Spinal cord (tissue), 10 donors: ENCODE measurements at places on chromosomes 2 and 18. TPM values are rescaled to one million over a fixed set of nuclear protein-coding genes. Genes with fewer than 3 reads are reported as not detected.

DNA sequence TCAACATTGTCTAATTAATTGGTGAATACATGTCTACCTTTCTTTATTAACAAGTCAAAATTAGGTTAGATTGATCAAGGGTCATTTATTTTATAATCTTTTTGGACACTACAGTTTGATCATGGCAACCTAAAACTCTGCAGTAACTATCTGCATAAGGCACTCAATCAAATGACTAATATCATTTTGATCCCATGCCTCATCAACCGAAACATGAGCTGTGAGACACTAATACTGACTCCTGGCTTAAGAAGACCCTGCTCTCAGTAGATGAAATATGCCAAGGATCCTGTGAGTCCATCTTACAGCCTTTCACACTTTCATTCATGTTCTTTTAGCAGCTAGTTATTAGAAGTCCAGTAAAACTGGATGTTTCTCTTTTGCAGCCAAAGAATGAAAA lies 169.4 kb upstream of the CAVIN2 start:
- no peak for DNase-seq

- DNase-seq = no peak
These were observed 2.7 kb downstream of the CCDC88A start for GRCh38 chr2:55416786-55417568.

- DNase-seq = no peak
These were observed 11.9 kb downstream of the SDC1 start for GRCh38 chr2:20212871-20213503.

GRCh38 chr18:36017232-36017631 lies 44.8 kb downstream of the RMP24 start:
- no peak for DNase-seq

CLEC4F gene
- not detected for total RNA-seq

TFPI gene
- total RNA-seq = 94.6 TPM

GRCh38 chr2:36594849-36595248 lies 3.1 kb downstream of the FEZ2 start:
- no peak for DNase-seq

DNA sequence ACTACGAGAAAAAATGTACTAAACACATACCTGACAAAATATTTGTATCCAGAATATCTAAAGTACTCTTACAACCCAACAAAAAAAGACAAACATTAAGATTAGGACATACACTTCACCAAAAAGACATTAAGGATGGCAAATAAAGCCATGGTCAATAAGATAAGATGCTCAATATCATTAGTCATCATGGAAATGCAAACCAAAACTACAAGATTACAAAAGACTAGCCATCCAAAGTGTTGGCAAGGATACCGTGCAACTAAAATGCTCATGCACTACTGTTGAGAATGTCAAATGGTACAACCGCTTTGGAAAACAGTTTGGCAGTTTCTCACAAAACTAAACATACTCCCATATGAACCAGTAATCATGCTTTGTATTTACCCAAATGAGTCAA lies 29.7 kb downstream of the MAP3K2 start:
- no peak for DNase-seq

BBS5 gene
- 16.9 TPM for total RNA-seq

DNA sequence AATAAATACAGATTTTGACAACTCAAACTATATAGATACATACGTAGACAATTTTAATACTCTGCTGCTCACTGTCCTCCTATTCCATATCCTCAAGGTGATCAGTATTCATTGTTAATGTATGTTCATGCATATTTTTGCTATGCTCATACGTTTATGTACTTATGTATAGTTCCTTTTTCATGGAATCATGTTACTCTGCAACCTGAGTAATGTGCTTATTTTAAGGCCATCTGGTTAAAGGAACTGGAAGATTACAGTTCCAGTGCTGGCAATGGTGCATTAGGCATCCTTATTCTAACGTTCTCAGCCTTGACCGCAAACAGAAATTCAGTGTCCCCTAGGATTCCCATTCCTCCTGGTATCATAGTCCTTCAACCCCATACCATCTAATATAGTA lies 385.0 kb upstream of the TNP1 start:
- no peak for DNase-seq

- DNase-seq = no peak
These were observed 6.4 kb upstream of the TNS1 start for GRCh38 chr2:218009231-218009630.

FBXO48 gene
- 0.72 TPM for total RNA-seq

LRP1B gene
- 70.2 TPM for total RNA-seq

RTP5 gene
- total RNA-seq = 5.3 TPM

COLEC11 gene
- 31.1 TPM for total RNA-seq

NTSR2 gene
- 1.1 TPM for total RNA-seq

SMAD2 gene
- total RNA-seq = 79.2 TPM

GRCh38 chr18:24827501-24827900 lies 367.1 kb downstream of the HRH4 start:
- DNase-seq = no peak

- no peak for DNase-seq
These were observed 74.6 kb upstream of the OTOS start for GRCh38 chr2:240214790-240215675.

DNA sequence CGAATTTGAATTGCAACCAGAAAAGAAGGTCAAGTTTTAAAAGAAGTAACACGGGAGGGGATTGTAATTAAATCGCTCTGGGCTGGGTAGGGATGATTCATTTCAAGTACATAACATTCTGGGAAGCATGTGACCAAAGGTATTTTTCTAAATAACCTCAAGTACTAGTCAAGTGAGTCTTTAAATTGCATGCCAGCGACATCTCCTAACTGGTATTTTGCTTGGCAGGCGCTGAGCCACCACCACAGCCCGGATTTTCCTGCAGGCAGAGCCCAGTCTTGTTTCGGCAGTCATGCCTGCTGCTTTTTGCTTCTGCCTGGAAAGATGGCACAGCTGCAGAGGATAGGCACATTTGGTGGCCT lies 33.7 kb upstream of the NPAS2 start:
- DNase-seq = no peak

GRCh38 chr2:231684314-231685223 lies 23.8 kb upstream of the PTMA start:
- no peak for DNase-seq

- no peak for DNase-seq
These were observed 118.1 kb downstream of the MYO1B start for GRCh38 chr2:191363267-191363666.

DNA sequence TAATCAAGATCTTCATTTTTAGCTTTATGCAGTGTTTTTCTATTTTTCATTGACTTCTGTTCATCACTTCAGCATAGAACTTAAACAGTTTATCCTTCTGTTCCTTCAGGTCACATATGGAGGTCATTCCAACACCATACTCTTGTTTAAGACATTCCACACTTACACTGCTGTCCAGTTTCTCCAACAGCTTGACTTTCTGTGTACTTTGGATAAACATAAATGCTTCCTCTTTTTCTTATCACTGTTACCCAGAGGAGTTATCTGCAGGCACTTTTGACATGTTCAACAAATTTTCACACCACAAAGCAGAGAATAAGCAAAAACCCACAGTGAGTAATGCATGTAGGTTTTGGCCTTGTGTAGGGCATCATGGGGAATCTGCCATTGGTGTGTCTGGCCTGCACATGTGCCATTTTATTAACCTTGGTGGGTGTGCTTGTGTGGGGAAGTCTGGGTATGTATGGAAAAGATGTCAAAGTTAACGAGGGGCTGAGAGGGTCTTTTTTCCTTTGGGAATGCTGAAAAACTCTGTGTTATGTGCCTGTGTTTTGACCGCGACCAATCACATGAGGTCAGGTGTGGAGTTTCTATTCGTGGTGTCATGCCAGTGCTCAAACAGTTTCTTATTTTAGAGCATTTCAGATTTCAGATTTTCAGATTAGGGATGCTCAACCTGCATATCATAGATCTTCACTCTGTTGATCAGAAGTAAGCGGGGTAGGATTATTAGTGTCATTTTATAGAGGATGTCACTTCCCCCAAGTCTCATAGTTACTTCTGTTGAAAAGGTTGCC lies 53.9 kb upstream of the ACVR1 start:
- no peak for DNase-seq

DNA sequence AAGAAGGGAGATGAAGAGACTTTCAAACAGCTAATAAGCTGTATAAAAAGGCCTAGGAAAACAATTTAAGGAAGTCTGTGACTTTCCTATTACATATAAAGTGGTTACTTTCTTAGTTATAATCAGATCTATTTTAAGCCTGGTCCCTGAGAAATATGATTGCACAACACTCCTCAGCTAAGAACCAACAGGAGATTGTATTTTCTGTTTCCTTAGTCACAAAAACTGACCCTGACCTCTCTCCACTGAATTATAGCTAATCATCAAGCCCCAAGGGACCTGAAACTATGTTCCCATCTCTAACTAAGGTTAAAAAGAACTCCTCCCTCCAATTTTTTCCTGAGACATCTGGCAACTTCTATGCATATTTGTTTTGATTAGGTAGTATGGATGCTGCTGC lies 106.9 kb downstream of the ROCK1 start:
- no peak for DNase-seq

GRCh38 chr18:72612894-72613533 lies 68.9 kb upstream of the CBLN2 start:
- DNase-seq = no peak

DNA sequence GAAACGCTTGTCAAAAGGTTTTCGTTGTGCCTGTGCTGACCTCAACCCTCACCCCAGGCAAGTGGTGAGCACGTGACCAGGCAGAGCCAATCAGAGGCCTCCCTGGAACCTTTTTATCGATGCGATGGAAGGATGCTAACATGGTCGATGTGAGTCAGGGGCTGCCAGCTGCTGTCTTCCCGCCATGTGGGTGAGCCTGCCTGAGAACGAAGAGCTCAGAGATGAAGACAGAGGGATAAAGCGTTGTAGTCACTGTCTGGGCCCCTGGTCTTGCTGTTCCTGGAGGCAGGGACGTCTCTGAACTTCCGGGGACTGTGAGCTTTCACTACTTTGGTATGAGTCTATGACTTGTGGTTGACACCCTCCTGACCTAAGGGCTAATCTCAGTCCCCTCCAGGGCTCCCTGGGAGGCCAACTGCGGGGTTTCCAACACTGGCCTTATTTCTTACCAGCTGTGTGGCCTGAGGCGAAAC lies 18.6 kb downstream of the DNMT3A start:
- DNase-seq = no peak

AUP1 gene
- 62.6 TPM for total RNA-seq

DNA sequence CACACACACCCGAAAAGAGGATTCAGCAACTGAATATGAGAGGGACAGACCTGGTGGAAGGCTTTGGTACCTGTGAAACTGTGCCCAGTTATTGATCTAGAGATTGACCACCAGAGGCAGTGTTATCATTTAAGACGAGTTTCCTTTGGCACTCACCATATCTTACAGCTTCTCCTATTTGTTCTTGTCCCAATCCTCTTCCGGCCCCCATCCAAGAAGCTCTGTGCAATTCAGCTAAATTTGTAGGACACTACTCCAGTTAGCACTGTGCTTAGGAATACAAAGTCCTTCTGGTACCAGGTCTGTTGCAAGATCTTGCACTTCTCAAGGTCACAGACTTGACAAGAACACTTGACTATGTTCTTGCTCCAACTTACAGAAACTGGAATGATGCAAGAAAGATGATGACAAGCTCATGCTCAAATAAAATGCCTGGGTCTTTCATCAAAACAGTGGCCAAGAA lies 177.7 kb downstream of the TMEM247 start:
- DNase-seq = no peak

SKOR2 gene
- total RNA-seq = 0.55 TPM

PLGLB2 gene
- 2.5 TPM for total RNA-seq

TEKT4 gene
- 0.69 TPM for total RNA-seq

GRCh38 chr2:221482666-221483455 lies 89.2 kb downstream of the EPHA4 start:
- no peak for DNase-seq

DNA sequence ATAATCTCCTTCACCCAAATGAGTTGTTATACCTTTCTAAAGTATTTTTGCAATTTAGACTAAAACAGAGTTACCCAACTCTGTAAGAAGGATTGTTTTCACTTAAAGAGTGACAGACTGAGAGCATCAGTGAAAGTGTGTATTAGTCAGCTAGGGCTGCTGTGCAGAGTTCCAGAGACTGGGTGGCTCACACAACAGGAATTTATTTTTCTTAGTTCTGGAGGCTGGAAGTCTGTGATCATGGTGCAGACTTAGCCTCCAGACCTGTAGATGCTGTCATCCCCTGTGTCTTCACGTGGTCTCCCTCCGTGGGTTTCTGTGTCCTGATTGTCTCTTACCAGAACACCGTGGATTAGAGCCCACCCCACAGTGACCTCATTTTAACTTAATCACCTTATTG lies 40.0 kb downstream of the BCL2L11 start:
- no peak for DNase-seq
